Fibroblast of skin of right biceps (primary cell): ENCODE measurements at places on chromosomes 16 and 17.

- no peak for DNase-seq
These were observed 108.0 kb downstream of the ZNF18 start for GRCh38 chr17:11889266-11889665.

- DNase-seq, result no peak
These were observed 7.1 kb upstream of the MT2A start for GRCh38 chr16:56601325-56601724.

DNA sequence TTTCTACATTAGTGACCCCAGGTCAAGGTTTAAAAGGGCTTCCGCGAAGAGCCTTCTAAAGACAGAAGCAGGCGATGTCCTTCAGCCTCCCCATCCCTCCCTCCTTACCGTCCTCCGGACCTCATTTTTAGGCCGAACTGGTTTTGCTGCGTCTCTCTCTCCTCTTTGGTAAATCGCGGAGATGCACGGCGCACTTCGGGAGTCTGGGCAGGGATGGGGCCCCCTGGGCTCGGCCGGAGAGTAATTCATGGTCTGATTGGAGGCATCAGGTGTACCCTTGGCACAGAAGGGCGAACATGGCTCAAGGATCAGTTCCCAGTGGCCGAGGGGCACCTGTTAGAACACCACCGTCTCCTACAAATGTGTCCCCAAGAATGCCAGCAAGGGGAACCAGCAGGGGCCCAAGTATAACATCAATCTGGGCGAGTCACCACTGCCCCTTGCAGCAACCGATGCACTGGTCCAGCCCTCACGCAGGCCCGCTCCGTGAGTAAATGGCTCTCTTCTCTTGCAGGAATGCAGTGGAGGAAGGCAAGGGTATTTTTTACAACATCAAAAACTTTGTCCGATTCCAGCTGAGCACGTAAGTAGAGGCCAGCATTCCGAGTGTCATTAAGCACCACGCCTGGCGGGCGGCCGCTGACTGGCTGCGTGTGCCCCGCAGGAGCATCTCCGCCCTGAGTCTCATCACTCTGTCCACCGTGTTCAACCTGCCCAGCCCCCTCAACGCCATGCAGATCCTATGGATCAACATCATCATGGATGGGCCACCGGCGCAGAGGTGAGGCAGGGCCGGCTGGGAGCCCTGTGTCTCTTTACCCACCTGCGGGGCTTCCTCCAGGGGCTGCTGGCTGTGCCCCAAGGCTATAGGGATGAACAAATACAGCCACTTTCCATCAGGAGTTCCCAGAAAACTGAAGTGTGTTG, 45.6 kb downstream of the MEAK7 start:
- no peak for DNase-seq

DNA sequence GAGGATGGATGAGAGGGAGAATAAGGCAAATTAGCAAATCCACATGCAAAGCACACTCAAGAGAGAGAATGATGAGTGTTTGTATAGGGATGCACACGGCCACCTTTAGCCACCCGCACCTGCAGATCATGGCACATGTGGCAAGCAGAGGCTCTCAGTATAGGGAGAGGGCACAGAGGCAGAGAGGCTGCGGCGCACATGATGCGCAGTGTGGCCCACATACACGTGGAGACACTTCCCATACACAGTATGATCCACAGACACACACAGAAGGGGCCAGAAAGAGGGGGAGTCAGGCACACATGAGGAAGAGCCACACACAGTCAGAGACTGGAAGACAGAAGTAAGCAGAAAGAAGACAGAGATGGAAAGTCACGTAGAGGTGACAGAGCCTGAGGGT, 6.5 kb upstream of the CHD3 start:
- DNase-seq, result no peak

GRCh38 chr16:72788269-72788809, 259.6 kb downstream of the ZFHX3 start:
- DNase-seq, result no peak

GRCh38 chr17:80569924-80570323, 25.3 kb downstream of the RPTOR start:
- DNase-seq, result no peak

DNA sequence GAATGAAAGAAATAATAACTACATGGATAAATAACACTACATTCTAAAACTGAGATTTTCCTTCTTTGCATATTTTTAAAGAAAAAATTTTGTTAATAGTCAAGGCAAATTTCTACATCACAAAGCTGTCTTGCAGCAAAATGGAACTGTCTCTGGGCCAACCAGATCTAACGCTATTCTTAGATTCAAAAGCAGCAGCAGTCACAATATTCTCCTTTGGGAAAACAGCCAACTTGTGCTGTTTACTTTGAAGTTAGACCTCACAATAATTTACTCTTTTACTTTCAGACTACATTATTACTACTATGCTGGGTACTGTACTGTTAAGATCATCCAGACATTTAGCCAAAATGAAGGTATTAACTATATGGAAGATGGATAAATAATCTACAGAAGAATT, 189.1 kb downstream of the CEP112 start:
- DNase-seq, result no peak

DNA sequence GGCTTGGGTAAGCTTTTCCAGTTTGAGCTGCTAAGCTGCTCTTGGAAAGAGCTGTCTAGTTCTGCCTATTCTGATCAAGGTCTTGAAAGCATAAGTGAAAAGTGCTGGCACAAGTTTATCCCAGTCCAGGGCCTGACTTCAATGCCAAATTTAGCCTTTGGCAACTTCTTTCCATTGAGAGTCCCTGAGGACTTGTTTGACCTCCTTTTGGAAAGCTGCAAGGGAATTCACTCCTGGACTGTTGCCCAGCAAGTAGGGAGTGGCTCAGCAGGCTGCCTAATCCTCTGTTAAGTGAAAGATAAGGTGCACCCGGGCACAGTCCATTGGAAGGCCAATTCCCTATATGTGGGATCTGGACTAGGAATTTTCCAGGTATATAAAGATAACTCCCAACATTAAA, 16.0 kb upstream of the TANC2 start:
- peak; percentile 72 for DNase-seq

DNA sequence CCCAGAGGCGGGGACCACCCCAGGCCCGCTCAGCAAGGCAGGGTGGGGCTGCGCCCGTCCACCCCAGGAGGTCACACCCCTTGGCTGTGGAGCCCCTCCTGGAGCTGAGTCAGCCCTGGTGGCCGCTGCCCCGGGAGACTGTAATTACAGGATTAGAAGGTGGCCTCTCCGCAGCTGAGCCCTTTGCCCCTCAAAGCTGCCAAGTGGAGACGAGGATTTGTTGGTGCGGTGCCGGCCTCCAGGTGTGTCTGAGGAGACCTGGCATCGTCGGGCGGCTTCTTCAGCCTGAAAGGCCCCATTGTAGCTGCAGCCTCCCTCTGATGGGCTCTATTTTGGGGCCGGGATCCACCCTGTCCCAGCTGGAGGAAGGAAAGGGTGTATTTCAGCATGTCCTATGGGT, 22.7 kb upstream of the SPNS2 start:
- no peak for DNase-seq

GRCh38 chr16:71343078-71343477, 15.4 kb upstream of the CALB2 start:
- DNase-seq, result no peak

GRCh38 chr16:24005577-24005976, 169.8 kb downstream of the PRKCB start:
- no peak for DNase-seq

DNA sequence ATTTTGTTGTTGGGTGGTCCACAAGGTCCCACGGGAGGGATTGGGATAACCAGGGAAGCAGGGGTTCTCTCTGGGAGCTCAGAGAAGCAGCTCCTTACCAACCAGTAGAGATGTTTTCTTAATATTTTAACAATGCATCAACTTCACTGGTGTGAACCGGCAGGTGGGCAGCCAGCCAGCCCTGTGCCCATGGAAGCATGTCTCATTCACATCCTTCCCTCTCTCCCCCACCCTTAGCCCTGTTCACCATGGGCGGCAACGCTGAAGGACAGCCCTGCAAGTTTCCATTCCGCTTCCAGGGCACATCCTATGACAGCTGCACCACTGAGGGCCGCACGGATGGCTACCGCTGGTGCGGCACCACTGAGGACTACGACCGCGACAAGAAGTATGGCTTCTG, 9.3 kb downstream of the MMP2 start:
- DNase-seq, result no peak

DNA sequence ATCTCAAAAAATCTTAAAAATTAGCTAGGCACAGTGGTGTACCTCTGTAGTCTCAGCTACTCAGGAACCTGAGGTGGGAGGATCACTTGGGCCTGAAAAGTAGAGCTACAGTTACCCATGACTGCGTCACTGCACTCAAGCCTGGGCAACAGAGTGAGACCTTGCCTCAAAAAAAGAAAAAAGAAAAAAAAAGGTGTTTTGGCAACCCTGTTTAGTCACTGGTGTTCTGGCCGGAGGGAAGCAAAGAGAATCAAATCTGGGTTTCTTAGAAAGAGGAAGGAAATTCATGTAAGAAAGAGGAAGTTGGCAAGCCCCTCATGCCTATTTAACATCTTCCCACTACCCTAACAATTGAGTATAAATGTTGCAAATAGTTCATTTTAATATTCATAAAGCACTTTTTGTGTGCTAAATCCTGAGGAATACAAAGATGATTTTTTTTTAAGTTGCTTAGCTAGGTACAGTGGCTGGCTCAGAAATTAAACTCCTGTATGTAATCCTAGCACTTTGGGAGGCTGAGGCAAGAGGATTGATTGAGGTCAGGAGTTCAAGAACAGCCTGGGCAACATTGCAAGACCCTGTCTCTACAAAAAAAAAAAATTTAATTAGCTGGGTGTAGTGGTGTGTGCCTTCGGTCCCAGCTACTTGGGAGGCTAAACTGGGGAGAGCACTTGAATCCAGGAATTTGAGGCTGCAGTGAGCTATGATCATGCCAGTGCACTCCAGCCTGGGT, 6.5 kb upstream of the USP32 start:
- DNase-seq, result no peak

GRCh38 chr17:50027172-50027880, 28.6 kb upstream of the ITGA3 start:
- DNase-seq, result peak; percentile 96

DNA sequence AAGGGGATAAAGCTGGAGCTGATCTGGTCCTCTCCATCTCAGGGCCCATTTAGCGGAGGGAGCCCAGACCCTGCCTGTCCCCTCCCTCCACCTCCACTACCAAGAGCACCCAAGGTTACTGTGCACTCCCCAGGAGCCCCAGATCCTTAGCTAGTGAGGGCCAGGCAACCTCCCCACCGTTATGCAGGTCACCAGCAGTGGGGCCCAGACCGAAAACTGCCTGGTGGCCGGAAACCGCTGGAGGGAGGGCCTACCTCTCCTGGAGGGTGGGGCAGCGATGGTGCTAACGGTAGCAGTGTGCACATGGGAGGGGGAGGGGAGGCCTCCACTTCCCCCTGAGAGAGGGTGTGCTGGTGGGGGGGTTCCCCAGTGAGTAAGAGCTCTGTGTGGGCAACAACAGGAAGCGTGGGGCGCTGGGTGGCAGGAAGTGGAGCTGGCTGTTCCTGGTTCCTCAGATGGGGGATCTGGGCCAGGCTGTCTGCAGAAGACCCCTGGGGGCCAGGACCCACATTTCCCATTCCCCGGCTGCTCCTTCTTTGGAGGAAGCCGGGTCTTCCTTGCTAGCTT, 4.4 kb downstream of the FMNL1 start:
- DNase-seq, result peak; percentile 34

DNA sequence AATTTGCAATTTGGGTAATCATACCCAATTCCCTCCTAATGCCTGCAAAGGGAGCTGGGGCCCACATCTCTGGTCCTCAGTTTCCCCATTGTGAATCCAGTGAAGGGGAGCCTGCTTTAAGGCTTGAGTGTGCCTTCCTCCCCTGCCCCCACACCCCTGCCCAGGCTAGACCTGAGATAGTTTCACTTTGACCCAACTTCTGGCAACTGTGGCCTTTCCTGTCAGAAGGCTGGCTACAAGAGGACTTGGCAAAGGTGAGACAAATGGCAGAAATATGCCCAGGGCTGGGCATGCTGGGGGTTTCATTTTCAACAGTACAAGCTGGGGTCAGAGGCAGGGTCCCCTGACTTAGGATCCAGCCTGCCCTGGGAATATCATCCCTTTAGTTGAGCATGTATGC, 10.0 kb downstream of the SOCS1 start:
- no peak for DNase-seq

DNA sequence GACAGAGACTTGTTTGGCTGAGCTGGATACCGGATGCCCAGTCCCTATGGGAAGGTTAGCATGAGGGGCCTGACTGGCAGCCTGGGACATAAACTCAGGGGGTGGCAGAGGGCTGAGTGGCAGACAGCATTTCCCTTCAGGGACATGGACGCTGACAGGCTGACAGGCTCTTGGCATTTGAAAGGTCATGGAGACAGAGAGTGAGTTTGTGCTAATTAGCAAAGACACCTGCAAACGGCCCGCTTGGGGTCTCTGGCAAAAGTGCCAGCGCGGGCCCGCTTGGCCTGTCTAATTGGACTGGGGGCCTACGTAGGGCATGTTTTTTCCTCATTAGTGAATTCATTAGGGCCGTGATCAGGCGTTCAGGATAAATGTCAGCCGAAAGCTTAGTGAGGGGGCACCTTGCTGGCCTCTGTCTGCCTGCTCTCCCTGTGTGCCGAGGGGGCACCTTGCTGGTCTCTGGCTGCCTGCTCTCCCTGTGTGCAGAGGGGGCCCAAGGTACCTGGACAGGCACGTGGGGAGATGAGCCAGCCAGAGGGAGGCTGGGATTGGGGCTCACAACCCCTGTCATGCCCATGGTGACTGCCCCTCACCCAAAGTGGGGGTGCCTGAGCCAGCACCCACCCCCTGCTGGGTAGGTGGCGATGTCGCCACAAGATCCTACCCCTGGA, 7.7 kb downstream of the NECAB2 start:
- no peak for DNase-seq

GRCh38 chr17:34255381-34255732, 272 bp downstream of the CCL2 start:
- DNase-seq, result peak; percentile 44

DNA sequence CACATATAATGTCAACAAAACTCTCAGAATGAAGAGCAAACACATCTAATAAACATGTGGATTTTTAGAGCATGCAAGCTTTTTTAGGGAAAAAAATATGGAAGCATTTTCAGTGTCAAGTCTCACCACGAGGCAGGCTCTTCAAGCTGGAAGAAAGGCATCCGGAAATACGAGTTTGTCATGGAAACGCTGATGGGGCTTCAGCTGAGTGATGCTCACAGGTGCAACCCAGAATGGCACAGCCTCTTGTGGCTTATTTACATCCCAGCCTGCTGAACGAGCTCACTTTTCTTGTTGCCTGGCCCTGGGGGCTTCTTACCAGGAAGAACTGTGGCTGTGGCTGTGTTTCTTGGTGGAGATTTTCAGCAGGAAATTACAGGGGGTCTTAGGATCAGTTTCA, 24.1 kb upstream of the DYNLL2 start:
- no peak for DNase-seq
